ENCODE measurements at places on chromosomes 3 and 15.

GRCh38 chr3:58170376-58170775 lies 40.4 kb downstream of the DNASE1L3 start:
- DNase-seq: no peak

DNA sequence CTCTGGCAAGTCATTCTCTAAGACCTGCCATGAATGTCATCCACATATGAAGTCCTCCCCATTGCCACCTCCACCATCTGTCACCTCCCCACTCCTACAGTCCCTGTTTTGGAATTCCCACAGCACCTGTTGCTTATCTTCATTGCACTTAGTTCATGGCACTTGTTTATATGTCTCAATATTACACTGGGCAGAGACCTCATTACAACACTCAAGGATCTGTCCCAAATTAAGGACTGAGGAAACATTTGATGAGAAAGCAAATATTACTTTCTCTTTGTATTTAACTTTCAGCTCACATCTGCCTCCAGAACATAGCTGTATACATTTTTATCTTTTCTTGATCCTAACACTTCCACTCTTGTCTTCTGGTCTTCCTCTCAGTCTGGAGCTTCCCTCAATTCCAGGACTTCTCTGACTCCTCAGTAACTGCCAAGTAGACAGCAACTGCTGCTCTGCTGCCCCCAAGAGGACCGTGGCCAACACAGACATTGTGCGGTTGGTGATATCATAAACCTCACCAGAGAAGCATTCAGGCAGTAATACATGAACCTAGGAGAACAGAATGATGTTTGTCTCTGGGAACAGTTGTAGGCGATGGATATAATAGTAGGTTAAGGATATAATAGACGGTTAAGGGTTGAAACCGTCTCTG lies 45.0 kb upstream of the FGF12 start:
- peak; percentile 40 for DNase-seq

GRCh38 chr3:5036858-5037257 lies 57.6 kb downstream of the BHLHE40 start:
- no peak for DNase-seq

- no peak for DNase-seq
Measured at GRCh38 chr3:161251716-161252115, 30.6 kb downstream of the NMD3 start.

- DNase-seq: no peak
Measured at GRCh38 chr15:70494852-70495571, 268.3 kb downstream of the UACA start.

DNA sequence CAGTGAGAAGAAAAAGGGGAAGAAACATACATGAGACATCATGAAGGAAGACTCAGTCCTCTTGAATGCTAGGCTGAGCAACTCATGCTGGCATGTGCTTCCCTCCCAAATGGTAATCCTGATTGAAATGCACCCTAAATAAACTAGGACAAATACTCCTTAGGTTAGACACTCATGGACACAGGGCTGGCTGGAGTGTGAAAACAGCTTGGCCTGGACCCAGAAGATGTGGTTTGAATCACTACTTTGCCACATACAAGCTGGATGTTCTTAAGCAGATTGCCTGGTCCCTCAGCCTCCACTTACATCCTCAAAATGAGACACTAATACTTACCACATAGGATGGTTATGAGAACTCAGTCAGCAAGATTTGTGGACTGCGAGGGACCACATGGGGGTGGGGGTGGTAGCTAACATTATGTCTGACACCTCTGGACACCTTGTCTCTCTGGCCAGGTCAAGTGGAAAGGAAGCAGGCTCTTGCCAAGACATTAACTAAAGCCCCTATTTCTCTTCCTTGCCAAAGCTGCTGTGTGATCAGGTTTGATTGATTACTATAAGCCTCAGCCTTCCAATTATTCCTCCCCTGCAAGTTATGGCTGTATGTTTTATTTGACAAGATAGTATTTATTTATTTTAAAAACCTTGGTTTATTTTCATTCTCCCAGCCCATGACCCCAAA lies 138.9 kb upstream of the SLC7A14 start:
- no peak for DNase-seq

DNA sequence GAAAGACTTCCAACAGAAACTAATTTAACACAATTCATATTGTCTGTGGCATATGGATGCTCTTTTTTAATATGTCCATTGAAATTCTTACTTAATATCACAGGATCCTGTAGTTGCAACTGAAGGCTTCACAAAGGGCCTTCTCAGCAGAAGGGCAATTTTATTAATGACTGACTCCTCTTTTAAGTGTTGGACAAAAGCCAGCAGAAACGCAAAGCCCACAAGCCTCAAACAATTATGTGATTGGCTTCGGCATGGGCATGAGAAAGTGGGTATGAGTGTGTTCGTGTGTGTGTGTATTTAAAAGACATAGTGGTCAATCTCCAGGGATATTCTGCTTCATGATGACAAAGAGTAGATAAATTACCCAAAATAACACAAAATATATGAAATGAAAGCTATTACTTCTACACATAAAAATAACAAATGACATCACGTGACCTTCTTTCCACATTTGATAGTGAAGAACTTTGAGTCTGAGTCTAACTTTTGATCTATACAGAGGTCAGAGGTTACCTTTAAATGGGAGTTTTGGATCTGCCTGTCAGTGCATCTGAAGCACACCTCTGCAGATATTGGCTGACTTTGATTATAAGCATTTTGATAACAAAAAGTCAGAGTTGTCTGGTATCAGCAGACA lies 496.9 kb downstream of the CADM2 start:
- no peak for DNase-seq

GRCh38 chr3:7744850-7745249 lies 756.8 kb upstream of the LMCD1 start:
- no peak for DNase-seq

DNA sequence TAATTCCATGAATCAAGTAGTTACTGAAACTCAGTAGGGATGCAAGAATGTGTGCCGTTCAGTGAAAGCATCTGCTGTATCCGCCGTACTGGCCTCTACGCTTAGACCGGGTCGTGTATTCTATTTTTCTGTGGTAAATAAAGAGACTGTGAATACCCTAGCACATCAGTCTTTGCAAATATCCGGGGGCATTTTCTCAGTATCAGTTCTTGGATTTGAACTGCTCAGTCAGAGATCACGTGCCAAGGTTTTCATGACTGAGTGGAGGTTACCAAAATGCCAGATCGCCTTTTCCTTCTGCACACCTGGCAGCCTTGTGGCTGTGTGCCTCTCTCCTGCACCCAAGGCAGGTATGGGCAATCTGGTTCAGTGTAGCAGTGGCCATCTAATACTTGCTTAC lies 377.0 kb downstream of the OCA2 start:
- no peak for DNase-seq

DNA sequence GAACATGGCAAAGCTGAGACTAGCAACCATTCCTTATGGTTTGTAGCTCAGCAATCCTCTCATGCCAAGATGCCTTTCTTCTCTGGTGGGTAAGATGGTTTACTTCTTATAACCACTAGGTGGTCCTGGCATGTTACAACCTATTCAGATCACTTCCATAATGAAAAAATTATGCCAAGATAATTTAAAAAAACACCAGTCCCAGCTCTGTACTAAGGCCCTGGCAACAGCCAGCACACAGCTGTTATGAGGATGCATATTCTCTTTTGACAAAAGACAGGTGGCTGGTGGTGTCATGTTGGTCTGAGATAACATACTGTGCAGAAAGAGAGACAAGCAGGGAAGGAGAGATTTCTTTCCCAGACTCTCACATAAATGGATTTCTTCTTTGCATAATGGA lies 65.7 kb upstream of the FRMD4B start:
- no peak for DNase-seq

- DNase-seq: no peak
Measured at GRCh38 chr15:69701198-69701597, 248.6 kb downstream of the RPLP1 start.

DNA sequence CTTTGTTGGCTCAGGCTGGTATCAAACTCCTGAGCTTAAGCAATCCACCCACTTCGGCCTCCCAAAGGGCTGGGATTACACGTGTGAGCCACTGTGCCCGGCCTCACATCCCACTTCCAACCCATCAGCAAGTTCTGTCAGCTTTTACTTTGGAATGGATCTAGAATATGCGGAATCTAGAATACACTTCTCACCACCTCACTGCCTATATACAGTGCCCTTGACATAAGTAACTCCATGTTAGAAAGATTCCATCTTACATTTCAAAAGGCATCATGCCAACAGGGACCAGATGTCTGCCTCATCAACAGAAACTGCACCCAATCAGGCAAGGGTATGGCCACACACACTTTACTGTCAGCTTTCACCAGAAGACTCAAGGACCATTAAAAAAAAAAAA lies 9.9 kb upstream of the RBSN start:
- no peak for DNase-seq

DNA sequence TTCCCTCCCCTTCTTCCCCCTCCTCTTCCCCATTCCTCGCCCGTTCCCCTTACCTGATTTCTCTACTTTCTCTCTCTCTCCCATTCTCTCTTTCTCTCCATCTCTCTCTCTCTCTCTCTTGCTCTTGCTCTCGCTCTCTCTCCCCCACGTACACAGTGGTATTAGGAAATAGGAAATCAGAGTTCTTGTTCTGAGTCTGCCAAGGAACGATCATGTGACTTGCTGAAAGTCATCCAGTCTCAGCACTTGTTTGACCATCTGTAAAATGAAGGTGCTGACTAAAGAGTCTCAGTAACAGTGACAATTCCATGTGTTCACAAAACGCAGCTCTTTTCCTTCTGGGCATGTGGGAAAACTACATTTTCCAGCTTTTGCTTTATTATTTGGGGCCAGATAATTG lies 445.0 kb upstream of the TGFBR2 start:
- no peak for DNase-seq

DNA sequence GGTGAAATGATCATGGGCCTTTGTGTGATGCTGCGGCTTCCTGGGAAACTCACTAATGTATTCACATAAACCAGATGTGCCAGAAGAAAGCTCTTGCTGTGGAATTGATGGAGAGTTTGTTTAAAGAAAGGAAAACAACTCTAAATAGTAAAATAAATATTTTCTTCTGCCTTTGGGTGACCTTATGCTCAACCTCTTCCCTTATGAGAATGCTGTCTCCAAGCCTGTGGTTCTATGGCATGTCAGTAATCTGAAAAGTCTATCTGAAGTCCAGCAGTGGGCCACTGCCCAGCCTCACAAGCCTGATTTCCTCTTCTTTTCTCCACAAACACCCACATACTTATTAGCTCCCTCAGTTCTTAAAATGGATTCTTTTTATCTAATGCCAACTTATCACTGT lies 49.9 kb upstream of the PHLDB2 start:
- no peak for DNase-seq

- peak; percentile 24 for DNase-seq
Measured at GRCh38 chr3:4983739-4984510, 4.7 kb downstream of the BHLHE40 start.

DNA sequence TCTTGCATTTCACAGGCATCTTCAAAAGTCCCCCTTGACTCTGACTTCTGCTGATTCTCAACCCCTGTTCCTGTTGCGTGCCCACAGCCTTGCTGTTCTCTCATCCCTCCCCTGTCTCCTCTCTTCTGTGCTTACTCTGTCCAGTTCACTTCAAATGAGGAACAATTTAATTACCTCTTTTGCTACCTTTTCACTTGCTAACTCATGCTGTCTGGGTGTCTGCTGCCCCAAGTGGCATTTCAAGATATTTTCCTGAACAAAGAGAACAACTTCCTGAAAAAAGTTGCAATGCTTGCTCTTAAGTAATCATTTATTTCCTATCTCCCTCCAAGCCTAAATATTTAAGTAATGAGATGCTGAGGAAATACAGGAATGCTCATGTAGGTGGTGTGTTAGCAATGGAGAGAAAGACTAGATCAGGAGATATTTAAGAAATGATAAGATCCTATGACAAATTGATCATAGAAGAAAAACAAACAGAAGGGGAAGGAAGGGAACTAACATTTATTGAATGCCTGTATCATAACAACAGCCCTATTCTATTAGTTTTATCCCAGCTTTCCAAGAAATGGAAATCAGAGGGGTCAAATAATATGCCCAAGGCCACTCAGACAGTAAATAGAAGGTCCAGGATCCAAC lies 42.2 kb downstream of the SV2B start:
- DNase-seq: peak; percentile 7

All from globus pallidus (tissue), 1 donor.